ENCODE measurements at places on chromosomes 7 and 10.
A peak's percentile ranks its signal among the peaks of the same experiment; 100 is the strongest.

- DNase-seq, result no peak
These were observed 68.7 kb upstream of the DLX6 start for GRCh38 chr7:96936621-96937020.

DNA sequence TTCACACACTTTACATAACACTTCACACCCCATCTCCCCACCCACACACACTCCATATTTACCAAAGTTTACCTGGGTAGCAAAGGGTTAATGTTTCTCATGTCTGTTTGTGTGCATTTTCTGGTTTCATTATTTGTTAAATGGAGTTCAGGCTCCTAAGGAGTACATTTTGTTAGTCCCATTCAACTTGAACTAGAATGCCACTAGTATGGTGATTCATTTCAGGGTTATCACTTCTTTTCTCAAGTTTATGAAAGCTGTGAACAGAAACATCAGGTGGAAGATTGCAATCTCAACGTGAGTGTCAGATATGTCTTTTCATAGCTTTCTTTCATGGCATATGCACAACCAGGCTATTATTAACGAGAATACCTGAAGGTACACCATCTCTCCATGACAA, 1027.5 kb downstream of the GATA3 start:
- DNase-seq, result no peak

DNA sequence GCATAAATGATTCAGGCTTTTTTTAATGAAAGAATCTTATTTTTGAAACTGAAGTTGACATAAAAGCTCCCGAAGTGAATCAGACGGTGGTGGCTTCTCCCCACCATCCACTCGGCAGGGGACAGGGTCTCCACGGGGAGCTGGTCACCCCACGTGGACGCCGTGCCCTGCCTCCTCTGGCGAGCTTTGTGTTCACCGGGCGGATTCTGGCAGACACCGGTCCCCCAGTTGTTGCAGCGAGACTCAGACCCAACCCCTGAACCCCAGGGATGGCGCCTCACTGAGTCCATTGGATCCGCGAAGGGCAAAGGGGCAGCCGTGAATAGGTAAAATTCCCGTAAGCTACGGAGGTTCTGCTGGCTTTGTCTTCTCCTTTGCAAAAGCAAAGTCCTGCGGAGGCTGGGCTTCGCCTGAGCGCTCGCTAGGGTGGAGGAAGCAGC, 38.4 kb downstream of the PTPRN2 start:
- DNase-seq, result no peak

- DNase-seq, result peak; percentile 90
These were observed 154.8 kb upstream of the COBL start for GRCh38 chr7:51471210-51471980.

- DNase-seq, result no peak
These were observed 256.7 kb upstream of the DGKB start for GRCh38 chr7:15159261-15159660.

DNA sequence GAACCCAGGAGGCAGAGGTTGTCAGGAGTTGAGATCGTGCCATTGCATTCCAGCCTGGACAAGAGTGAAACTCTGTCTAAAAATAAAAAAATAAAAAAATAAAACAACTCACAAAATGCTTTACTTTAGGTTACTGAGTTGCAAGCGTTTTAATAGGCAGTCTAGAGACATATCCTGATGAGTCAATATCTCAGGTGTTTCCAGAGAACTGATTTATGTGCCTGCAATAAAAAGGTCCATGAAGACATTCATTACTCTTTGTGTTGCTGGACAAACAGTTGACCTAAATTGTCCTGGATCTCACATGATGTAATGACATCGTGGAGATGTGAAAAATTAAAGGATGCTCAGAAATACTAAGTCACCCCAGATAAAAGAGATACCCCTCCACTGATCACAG, 31.5 kb downstream of the CDNF start:
- DNase-seq, result no peak

DNA sequence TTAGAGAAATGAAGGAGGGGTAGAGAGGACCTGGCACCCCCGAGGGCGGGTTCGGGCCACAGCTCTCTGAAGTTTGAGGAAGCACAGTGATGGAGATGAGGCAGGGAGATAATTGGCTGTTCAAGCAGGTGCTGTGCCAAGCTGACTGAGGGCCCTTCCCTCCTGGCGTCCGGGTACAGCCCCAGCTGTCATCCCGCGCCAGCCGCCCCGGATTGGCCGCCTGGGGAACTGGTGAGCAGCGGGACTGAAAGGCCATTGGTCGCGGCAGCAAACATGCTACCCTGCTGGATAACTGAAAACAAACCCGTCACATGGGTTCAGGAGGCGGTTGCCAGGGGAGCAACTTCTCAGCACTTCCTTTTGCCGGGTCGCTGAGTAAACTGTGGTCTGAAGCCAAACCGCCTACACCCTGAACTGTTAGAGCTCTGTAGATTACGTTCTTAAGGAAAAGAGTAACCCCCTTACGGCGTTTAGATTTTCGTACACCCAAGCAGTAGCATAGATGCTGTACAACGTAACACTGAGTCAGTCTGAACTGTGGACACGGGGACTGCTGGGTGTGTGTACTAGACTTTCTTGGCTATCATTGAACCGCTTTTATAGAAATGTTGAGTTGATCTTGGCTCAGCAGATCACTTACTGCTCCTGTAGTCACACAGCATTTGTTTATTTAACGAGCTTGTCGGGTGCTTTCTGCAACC, 1.3 kb downstream of the INSIG1 start:
- DNase-seq, result peak; percentile 98

DNA sequence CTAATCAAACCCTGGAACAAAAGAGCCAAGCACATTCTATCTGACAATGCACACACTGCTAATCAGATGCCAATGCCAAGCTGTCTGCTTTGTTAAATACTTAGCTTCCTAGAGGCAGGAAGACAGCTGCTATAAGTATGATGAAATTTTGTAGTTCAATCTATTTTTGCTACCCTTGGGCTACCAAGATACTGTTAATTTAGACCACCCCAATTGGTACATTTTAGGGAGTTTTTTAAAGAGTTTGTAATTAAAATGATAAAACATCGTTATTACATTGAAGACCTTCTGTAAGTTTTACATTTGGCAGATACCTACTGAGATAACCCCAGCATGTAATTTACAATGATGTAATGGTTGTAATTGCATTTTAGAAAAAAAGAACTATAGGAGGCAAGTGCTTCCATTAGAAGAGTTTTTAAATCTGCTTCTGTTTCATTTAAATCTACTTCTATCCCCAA, 268.5 kb downstream of the ADK start:
- no peak for DNase-seq

DNA sequence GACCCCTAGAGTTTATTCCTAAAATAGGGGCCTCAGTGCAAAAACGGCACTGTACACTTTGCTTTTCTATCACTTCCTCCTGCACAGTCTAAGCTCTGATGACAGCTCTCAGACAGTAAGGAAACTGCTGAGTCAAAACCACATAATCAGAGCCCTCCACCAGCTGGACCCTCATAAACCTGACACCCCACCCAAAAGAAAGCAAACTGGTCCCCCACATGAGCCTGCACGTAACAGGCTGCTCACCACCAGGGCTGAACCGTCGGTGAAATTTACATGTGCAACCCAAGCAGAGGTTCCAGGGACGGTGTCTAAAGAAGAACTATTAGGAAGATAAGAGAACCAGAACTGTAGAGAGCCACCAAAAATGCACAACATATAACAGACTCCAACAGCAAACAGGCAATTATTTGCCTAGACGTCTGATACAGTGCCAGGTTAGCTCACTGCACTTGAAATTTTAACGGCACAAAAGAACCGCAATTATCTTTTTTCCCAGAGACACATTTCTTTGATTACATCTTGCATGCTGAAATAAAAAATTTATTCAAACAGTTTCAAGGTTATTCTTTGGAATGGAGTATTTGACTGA, 19.6 kb downstream of the SGMS1 start:
- DNase-seq, result no peak

DNA sequence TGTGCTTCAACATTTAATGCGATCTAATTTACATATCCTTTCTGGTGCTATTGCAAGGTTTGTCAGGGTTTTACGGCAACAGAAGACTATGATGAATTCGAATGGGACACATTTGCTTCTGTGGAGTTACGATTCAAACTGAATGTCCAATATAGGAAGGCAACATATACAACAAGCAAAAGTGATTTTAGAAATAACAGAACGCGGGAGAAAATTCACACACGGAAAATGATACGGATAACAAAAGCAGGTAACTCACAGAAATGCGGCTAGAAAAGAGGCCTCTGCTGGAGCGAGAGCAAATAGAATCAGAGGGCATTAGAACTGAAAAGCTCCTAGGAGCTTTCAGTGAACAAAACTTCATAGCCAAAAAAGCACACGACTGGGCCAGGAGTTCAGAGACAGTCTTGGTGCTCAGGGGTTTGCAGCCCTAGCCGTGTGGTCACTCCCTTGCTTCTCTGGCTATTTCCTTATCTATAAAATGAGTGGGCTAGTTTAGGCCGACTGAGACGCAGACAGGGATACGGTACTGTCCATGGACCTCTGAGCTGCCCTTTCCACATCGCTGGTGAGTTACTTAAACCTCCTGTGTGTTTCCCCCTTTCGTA, 557 bp upstream of the TAX1BP1 start:
- no peak for DNase-seq

DNA sequence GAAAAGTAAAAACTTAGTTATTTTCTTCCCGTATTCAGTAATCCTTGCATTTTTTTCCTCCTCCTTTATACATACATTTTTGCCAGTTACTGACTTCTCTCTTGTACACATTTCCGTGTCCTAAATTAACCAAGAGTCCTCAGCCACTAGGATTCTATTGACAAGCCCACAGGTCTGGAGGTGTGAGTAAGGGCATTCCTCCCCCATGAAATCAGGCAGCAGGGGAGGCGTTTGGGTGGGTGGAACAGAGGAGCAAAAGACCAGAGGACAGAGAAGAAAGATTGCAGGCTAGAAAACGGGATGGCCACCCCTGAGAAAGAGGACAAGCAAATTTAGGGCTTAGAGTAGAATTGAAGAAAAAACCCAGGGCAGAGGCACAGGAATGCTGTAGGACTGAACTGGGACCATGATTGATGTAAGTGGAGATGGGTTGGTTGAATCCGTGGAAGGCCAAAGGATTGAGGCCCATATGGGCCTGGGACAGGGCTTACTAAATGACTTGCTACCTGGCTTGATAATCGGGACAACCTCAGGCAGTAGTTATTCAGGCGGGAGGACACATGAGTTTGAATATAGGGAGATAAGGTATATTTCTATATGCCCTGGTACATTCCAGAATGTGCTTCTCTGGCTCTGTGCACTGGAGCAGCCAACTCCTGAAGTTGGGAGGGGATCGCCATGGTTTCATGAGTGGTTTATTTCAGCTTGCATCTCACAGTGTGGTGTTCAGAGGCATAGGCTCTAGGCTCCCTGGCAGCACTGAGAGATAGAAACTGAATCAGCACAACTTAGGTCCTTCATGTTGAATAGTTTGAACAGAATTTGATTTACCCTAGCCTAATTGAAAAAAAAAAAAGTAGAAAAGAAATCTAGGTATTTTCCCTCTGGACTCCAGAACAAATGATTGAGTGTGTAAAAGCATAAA, 28.0 kb downstream of the IKZF1 start:
- no peak for DNase-seq

DNA sequence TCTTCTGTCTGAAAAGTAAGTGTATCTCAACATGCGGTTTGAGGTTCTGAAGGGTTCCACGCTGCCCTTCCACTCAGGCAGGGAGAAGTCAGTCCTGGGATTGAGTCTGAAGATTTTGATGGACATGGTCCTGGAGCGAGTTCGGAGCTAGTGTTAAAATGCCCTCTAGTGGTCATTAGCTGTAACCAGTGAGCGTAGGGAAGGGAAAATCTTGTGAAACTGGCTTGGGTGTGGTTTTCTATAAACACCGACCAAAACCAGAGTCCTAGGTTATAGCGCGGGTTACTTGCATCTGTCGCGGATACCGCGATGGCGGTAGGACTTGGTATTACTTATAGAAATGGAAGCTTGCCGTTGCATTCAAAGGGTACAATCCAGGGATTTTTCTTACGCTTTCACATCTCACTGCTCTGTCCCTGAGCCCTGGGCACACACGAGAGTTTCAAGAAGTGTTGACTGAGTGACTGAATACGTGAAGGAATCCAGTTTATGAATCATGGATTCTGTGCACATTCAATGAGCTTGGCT, 348.2 kb upstream of the C7orf33 start:
- no peak for DNase-seq

DNA sequence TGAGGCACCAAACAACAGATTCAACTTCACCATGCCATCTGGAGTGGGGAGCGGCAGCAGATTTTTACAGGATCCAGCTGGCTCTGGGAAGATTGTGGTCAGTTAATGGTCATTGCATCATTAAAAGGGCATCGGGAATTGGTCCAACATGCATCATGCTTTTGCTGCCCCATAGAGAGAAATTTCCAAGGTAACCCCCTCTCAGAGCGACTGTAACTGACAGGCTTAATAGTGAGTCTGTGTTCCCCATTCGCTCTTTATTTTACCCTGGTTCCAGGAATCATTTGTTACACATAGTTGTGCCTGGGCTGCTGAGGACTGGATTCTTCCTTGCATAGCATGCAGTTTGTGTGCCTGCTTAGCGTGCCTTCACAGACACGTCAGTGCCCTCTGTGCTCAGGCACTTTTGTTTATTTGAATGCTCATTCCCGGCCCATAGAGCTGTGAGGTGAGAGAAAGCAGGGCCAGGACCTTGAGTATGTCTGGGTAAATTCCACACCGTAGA, 49.9 kb downstream of the CDHR3 start:
- no peak for DNase-seq

DNA sequence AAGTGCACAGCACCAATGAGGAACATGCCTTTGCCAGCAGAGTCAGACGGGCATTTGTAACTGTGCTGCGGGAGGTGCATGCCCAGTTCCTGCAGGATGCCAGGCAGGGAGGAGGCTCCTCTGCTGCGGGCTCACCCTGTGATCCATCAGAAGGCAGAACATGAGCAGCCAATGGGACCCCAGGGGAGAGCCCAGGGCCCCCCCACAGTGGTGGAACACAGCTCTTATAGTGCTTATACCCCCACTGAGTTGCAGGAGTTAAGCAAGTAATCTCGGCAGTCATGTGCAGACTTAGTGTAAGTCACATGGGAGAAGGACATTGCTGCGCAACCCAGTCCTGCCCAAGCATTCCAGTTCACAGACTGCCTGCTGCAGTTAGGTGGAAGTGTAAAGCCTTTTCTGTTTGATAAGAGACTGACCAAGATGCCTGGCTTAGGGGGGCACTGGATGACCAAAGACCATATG, 120.3 kb upstream of the TMEM106B start:
- no peak for DNase-seq

DNA sequence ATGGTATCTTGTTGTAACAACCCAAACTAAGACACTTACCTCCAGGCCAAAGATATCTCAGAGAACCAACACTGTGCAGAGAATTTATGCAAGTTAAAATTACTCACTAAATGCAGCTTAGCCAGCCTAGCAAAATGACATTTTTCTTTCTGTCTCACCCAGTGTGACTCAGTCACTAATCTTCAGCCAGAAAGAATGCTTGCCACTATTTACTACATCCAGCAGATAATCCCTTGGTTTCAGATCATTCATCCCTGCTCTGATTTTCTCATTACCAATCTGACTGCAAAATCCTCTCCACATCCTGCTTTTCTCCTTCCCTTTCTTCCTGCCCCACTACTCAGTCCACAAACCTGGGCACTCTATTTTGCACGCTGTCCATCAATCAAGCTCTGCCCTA, 93.5 kb upstream of the NEBL start:
- DNase-seq, result no peak

All from posterior cingulate gyrus (tissue), 11 donors.